ENCODE measurements at places on chromosomes 7 and 10.
A peak's percentile ranks its signal among the peaks of the same experiment; 100 is the strongest.

- DNase-seq, result no peak
Observed at GRCh38 chr10:20670579-20670978, 226.5 kb downstream of the NEBL start.

GRCh38 chr7:75024922-75025321 is 48.7 kb downstream of the RCC1L start:
- DNase-seq, result no peak

DNA sequence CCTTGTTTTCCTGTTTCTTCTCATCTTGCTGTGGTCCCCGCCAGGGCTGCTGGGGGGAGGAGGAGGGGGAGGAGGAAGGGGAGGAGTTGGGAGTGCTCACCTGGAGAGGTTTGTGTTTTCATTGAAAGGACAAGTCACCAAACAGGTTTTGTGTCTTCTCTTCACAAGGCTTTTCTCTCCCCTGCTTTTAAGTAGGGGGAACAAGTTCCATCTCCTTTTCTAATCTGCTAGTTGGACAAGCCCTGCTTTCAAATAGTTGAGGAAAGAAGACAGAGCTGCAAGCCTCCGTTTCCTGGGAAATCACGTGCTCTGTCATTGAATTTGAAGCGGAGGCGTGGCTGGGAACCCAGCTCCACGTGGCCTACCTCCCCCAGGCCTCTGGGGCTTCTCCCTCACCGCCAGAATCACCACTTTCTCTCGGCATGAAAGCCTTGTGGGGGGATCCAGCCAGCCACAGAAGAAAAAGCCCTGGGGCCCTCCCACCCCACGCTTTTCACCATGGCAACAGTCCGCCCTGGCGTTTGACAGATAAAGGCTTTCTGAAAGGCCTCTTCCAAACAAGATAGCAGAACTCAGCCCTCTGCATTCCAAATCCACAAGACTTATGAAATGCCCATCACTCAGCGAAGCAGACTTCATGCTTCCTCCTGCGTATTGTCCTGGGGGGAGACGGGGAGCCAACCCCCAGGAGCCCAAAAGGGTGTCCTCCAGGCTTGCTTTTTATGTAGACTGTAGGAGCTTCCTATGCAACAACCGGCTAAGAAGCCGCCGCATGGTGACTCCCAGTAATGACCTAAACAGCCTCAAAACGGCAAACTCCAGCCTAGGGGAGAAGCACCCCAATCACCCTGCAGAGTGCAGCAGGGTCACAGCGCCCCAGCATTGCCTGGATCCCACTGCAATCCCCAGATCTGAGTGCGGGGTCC is 51.7 kb downstream of the PROSER2 start:
- peak; percentile 82 for DNase-seq

- DNase-seq, result no peak
Observed at GRCh38 chr7:139772873-139773272, 4.9 kb downstream of the HIPK2 start.

DNA sequence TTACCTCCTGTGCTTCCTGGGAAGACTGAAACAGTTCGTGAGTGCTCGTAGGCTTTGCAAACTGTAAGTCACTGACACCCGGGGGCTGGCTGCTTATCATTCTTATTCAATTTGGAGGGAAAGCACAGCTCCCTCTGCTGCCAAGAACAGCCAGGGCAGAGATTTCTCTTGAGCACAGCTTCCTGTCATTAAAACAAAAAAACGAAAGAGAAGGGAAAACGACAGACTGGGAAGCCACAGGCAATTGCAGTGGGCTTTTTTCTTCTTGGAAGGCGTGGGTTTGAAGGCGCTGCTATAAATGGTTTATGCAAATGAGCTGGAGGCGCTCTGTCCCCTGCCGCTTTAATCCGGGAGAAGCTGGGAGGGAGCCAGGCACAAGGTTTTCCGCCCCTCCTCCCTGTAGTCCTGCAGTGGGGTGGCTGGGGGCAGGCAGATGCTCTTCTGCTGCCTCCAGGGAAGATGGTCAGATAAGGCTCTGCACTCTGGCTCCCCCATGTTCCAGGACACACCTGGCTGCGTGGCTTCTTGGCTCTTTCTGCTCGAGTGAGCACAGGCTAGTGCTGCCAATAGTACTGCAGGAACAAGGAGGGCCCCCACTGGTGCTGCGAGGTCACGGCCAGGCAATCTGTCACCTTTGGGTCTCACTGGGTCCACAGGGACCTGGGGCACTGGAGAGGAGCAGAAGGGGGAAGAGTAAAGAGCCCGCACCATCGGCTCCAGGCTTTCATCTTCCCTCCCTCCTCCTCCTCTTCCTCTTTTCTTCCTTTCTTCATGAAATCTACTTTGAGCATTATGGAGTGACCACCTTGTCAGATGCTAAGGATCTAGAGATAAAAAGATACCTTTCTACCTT is 49.5 kb downstream of the NEURL1 start:
- DNase-seq, result no peak

GRCh38 chr7:135964274-135964673 is 12.9 kb downstream of the MTPN start:
- no peak for DNase-seq

DNA sequence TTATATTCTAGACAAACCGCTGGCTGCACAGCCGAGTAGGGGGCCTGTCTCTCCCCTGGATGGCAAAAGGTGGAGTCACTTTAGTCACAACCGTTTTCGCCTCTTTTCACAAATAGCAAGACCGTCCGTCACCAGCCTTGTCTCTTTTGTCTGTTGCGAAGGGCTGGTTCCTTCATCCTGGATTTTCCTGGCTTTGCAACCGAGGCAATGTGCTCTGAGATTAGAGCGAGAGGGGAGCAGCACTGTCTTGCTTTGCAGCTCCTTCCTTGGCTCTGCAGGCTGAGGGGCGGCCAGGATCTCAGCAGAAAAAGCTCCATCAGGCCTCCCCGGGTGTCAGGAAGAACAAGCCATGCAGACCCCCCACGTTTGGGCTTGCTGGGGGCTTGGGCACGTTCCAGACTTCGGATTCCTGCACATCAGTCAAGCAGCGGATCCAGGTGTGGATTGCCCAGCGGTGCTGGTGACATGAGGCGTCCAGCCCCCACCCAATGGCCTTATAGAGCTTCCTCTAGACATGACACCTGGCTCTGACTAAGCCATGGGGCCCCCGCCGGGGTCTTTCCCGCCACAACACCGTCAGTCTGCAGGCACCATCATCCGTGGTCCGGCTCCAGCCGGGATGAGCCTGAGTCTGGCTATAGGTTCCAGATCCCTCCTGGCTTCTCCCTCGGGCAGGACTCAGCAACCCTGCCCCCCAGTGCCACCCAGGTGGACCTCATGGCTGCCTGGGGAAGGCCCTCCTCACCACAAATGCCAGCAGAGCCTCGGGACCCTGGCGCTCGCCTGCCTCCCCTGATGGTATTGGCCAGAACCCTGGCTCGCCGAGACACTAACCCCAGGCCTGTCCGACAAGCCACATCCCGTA is 467.6 kb upstream of the FOXK1 start:
- no peak for DNase-seq

DNA sequence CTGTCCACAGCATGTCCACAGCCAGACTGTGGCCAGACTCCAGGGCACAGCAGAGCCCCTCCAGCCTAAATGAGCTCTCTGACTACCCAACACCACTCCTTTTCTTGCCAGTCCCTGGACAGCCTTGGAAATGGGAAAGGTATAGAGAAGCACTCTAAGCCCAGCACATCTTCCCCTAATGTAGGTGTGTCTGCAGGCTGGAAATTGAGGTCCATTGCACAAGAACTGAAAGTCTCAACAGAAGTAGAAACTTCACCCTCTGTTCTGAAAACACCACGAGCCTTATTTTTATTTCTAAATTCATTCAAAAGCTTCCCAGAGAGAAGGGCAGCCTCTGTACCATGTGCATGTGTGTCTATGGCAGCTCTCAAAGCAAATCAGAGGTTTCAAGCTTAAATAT is 3.7 kb upstream of the KCNMA1 start:
- DNase-seq, result no peak

DNA sequence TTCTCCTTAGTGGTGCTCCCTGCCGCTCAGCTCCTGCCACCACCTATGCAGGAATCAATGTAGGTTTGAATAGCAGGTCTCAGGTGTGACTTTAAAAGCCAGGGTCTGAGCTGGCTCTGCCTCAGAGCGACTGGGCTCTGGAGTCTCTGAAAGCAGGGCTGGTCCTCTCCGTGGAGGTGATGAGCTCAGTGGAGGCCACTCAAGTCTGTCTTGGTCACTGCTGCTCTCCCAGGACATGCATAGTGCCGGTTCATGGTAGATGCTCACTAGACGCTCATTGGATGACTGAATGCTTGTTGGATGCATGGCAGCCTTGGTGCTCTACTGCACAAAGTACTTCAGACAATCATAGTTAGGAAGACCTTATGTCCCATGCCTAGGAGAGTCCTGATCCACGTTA is 45.1 kb upstream of the PTF1A start:
- no peak for DNase-seq

- DNase-seq, result no peak
Observed at GRCh38 chr7:31917256-31917655, 153.0 kb downstream of the PDE1C start.

DNA sequence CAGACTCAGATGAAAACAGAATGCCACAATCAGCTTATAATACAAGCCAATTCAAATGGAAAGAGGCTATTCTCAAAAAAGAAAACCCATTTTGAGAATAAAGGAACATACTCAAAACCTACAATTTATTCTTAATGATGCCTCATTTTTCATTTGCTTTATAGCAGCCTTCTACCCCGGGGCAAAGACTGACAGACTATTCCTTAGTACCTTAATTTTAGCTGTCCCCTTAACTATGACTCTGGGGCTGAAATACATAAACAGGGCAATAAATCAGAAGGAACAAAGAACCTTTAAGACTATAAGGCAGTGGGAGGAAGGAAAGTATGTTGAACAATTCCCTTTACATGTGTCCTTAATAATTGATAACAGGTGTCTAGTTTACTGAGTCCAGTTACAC is 76.8 kb downstream of the TMEM106B start:
- DNase-seq, result no peak

GRCh38 chr7:143227806-143228205 is 6.0 kb downstream of the TAS2R40 start:
- DNase-seq, result no peak

GRCh38 chr10:66349726-66350125 is 576.1 kb upstream of the LRRTM3 start:
- DNase-seq, result no peak

- DNase-seq, result no peak
Observed at GRCh38 chr10:100907175-100907574, 5.6 kb upstream of the SLF2 start.

DNA sequence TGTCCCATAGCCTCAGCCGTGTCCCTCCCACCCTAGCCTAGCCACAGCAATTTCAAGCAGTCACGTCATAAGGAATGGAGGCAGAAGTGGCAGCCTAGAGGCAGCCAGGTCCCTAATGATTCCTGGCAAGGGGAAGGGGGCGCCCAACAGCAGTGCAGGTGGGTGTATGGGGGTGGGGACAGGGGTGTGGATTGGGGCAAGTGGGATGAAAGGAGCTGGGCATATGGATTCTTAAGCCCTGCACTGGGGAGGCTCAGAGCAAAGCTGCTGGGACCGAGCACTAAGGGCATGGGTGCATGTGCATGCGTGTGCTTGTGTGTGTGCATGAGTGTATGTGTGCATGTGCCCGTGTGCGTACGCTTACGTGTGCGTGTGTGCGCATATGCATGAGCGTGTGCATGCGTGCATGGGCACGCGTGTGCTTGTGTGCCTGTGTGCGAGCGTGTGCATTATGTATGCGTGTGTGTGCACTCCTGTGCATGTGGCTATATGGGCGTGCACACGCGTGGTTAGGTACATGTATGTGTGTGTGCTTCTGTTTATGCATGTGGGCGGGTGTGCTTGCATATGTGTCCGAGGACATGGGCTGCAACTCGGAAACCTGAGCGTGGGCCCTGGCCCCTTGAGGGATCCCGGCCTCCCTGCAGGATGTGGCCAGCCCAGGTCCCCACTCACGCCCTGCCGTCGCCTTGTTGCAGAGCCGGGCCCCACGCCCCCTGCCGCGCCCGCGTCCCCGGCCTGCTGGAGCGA is 34.1 kb downstream of the SH2B2 start:
- no peak for DNase-seq

GRCh38 chr7:129652914-129653313 is 41.4 kb downstream of the NRF1 start:
- DNase-seq, result no peak

GRCh38 chr10:19728964-19729363 is 87.3 kb upstream of the PLXDC2 start:
- DNase-seq, result no peak

DNA sequence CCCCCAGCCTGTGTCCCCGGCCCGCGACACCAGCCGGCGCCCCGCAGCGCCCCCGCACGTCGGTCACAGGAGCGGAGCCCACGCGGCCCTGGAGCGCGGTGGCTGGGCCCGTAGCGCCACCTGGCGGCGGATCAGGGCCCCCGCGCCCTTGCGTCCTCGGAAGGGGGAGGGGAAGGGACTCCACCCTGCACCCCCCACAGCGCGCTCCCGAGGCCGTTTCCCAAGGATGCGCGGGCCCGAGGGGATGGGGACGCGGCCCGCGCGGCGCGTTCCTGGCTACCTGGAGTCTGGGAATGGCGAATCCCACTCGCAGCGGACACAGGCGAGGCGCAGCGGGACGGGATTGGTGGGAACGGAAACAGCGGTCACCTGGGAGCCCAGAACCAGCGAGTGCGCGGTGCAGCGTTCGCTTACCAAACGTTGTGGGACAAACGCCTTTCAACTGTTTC is 23.8 kb upstream of the MKI67 start:
- peak; percentile 92 for DNase-seq

- peak; percentile 50 for DNase-seq
Observed at GRCh38 chr7:33137103-33137502, 7.7 kb downstream of the BBS9 start.

DNA sequence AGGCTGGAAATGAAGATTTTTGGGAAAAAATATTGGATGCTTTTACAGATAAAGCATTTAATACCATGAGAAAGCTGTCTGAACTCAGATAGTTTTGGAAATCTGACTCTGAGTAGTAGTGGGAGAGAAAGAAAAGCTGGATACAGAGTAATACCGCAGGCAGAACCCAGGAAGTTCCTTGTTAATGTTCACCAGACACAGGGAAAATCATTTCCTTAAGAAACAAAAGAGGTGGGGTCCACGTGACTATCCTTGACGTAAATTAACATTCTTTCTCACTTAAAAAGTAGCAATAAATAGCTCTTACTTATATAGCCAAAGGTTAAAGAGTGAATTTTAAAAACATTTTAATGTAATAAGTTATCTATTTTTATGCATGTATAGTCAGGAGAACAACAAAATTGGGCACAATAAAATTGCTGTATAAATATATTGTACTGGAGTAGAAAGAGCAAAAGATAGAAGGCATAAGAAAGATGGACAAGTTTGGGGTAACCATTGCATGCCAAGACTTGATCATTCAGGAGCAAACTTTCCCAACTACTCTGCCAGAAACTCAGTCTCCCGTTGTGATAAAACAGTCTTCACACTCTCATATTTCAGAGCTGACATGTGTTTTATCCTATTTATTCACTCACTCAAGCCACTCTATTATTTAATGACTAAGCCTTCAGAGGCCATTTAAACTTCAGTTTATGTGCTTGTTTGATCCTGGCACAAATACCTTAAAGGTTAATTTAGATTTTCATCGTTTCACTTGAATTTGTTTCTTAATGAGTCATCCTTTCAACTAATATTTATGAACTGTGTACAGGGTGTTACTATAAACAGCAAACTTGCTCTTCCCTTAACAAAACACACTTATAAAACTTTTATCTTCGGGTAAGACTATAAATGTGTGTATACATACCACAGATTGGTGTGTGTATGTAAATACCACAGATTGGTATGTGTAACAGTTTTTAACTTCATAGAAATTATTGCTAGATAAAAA is 143.1 kb downstream of the GNAI1 start:
- DNase-seq, result no peak

GRCh38 chr10:107749235-107749634 is 584.7 kb upstream of the SORCS1 start:
- DNase-seq, result no peak

Measured in H1 (cell line).